GM23248 (cell line): ENCODE measurements at places on chromosomes 11 and 22. TPM values are rescaled to one million over a fixed set of nuclear protein-coding genes. Genes with fewer than 3 reads are reported as not detected.

The CBLIF gene
- not detected in 2 replicates for total RNA-seq

The MIOX gene
- total RNA-seq: not detected in 2 replicates

The NCAM1 gene
- 1.8 and 3.8 TPM in 2 replicates for total RNA-seq

The GAL3ST3 gene
- not detected in 2 replicates for total RNA-seq

GRCh38 chr11:1293619-1294015 lies 15.8 kb downstream of the TOLLIP start:
- peaks cover 1% of the 10 kb centered on the region; the same call in 1 of the 2 replicates for H3K4me1 ChIP-seq
- no peaks in the 10 kb centered on the region for H3K36me3 ChIP-seq
- no peaks in the 10 kb centered on the region for H3K27me3 ChIP-seq
- H3K4me3 ChIP-seq: no peak overlapping the region
- DNase-seq: peak; percentile 14

DNA sequence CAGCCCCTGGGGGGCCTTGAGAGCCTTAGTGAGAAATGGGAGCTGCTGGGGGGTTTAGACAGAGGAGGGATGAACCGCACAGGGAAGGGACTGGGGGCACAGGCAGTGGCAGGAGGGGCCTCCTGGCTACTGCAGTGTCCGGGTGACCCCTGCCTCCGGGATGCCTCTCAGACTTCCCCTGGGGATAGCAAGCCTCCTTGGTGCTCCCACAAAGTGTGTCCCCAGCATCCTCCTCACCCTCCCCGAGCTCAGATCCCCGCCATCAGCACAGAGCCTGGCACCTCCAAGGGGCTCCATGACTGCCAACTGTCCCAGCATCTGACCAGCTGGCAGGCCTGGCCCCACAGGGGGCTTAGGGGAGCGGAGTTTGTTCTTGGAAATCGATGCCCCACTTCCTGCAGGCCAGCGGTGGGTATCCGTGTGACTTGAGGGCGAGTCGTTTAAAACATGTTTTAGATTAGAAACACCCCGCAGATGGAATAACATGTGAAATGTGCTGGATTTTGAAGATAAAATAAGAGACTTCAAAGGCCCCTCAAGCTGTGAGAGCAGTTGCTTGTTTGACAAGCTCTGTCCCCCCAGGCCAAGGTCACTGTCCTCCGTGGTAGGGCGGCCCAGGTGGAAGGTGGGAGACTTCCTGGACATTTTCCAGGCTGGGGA lies 13.5 kb upstream of the FLRT1 start:
- no peak for DNase-seq
- no peaks in the 10 kb centered on the region for H3K27me3 ChIP-seq
- H3K4me1 ChIP-seq: no peaks in the 10 kb centered on the region
- H3K36me3 ChIP-seq: no peaks in the 10 kb centered on the region

- no peak for DNase-seq
- H3K4me3 ChIP-seq: no peak overlapping the region
- no peaks in the 10 kb centered on the region for H3K4me1 ChIP-seq
- H3K27me3 ChIP-seq: no peaks in the 10 kb centered on the region
- no peaks in the 10 kb centered on the region; the same call in 1 of the 2 replicates for H3K36me3 ChIP-seq
Measured at GRCh38 chr22:41575533-41575932, 14.1 kb downstream of the PMM1 start.

DNA sequence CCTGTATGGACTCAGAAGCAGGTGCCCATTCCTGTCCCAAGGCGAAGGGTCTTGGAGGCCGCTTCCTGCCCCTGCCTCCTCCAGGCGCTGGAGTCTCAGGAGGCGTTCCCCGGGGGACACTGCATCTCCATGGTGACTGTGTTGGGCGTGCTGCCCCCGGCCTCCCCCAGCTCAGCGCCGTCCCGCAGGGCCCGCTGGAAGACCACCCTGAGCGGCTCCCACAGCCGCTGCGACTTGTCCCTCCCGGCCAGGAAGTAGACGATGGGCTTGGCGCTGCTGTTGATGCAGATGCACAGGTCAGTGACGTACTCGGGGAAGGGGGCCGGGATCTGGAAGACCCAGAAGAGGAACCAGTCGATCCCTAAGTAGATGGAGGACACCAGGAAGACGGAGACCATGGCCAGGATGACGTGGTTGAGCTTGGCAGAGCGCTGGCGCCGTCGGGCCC lies 7.8 kb downstream of the MRGPRF start:
- no peaks in the 10 kb centered on the region for H3K27me3 ChIP-seq
- no peak overlapping the region for H3K4me3 ChIP-seq
- no peak for DNase-seq
- peaks cover 35% of the 10 kb centered on the region for H3K4me1 ChIP-seq

DNA sequence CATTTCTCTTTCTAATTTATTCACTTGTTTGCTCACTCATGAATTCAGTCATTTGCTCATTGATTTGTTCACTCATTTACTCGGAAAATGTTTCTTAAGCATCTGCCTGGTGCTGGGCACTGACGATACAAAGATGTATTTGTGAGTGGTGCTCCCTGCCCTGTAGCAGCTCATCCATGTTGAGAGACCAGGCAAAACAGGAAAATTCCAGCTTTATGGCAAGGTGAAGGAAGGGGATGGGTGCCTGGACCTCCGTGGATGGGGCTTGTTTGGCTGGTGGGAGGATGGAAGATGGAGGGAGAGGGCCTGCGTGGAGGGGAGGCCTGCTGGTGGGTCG lies 53.1 kb downstream of the TBC1D22A start:
- H3K36me3 ChIP-seq: no peaks in the 10 kb centered on the region
- DNase-seq: no peak
- H3K27ac ChIP-seq: no peak overlapping the region; the same call in 1 of the 2 replicates
- H3K4me1 ChIP-seq: peaks cover 27% of the 10 kb centered on the region
- H3K27me3 ChIP-seq: no peaks in the 10 kb centered on the region
- no peak overlapping the region for H3K4me3 ChIP-seq

- H3K27me3 ChIP-seq: no peaks in the 10 kb centered on the region
- H3K36me3 ChIP-seq: no peaks in the 10 kb centered on the region
- DNase-seq: peak; percentile 2
- H3K4me3 ChIP-seq: peak overlapping the region; percentile 23; the same call in 1 of the 2 replicates
- no peaks in the 10 kb centered on the region for H3K4me1 ChIP-seq
Measured at GRCh38 chr11:104583857-104584256, 314.4 kb downstream of the CASP12 start.

- H3K4me3 ChIP-seq: no peak overlapping the region
- H3K27me3 ChIP-seq: peaks cover 22% of the 10 kb centered on the region
- no peaks in the 10 kb centered on the region for H3K36me3 ChIP-seq
- H3K27ac ChIP-seq: no peak overlapping the region
- DNase-seq: peak; percentile 32
Measured at GRCh38 chr22:38925571-38926041, 31.8 kb upstream of the APOBEC3A start.

DNA sequence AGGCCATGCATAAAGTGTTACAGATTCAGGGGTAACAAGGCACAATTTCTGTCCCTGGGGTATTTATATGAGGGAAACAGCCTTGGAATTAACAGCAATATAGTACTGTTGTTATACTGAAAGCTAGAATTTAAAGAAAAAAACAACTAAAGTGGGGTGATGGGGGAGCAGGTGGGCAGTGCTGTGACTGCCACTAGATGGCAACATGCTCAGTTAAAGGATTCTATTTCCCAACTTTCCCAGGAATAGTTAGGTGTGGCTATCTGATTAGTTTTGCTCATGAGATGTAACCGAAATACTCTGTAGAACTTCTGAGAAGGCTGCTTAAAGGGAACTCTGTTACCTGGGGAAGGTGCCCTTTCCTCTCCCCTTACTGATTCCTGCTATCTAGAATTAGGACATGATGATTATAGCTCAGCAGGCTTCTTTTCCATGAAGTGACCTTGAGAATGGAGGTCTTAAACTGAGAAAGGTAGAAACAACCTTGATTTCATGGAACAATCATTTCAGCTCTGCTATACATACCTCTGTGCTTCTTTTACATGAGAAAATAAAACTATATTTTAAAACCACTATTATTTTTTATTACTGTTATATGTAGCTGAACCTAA lies 102.6 kb downstream of the RELT start:
- H3K4me3 ChIP-seq: no peak overlapping the region
- DNase-seq: peak; percentile 71
- H3K27ac ChIP-seq: no peak overlapping the region

DNA sequence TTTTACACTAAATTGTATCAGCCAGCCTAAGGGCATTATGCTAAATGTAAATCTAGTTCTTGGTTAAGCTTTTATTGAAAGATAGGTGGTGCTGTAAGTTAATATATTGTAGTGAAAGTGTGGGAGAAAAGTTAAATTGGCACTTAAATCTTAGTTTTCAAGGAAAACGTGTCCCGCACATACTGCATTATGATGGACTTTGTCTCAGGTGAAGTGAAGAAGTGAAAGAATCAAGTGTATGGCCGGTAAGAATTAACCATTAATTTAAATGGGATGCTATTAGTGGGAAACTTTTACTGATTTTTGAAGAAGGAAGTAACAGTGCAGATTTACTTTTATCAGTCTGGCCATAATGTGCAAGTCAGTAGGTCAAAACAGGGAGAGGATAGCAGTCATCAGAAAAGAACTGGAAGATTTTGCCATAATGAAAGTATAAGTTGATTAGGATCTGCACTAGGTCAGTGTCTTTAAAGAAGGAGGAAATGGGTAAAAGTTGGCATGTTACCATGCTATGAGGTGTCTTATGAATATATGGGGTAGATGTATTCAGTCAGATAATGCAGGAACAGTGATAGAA lies 81.6 kb downstream of the PDHX start:
- H3K27ac ChIP-seq: peak overlapping the region; percentile 21
- peak; percentile 70 for DNase-seq
- H3K36me3 ChIP-seq: 0 out of 2 replicates have a peak, but pooled peaks cover 8% of the 10 kb centered on the region
- peak overlapping the region; percentile 12 for H3K4me3 ChIP-seq
- H3K27me3 ChIP-seq: no peaks in the 10 kb centered on the region

DNA sequence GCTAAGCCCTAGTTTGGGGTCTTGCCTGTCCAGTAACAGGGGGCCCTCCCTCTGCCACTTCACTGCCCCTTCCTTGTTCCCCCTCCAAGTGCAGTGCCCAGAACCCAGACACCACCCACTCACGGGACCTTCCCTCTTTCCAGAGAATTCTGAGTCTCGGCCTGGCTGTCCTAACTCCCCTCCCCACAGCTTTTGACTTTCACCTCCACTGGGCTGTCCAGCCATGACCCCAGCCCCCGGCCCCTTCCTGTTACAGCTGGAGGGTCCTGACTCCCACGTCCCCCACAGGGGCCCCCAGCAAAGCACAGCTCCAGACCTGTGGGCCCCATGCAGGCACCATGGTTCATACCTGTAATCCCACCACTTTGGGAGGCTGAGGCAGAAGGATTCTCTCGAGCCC lies 71.5 kb downstream of the BRD1 start:
- no peak for DNase-seq
- H3K36me3 ChIP-seq: no peaks in the 10 kb centered on the region
- H3K27me3 ChIP-seq: peaks cover 12% of the 10 kb centered on the region

GRCh38 chr11:122430490-122430889 lies 225.0 kb upstream of the UBASH3B start:
- H3K4me1 ChIP-seq: no peaks in the 10 kb centered on the region
- no peak for DNase-seq
- no peak overlapping the region for H3K27ac ChIP-seq
- no peak overlapping the region for H3K4me3 ChIP-seq
- no peaks in the 10 kb centered on the region for H3K27me3 ChIP-seq

DNA sequence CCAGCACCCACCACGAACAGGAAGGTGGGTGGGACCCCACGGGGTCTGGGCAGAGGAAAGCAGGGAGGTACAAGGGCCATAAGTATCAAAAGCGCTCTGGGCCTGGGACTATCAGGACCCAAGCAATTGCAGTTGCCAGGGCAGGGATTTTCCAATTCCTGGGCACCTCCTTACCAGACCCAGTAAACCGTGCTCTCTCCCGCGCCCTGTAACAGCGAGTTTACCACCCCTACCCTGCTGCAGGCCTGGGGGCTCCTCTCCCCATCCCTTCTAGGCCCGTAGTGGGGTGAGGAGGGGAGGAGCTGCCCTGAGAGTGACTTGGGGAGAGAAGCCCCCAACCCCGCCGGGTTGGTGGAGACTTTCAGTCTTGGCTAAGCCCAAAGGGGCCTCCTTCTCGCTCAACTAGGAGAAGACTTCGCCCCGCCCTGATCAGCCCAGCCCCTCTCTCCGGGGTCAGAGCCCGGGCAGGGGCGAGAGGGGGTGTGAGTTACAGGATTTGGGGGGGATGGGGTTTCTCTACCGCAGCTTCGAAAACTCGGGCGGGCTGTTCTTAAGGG lies 5.4 kb downstream of the PAX6 start:
- H3K4me3 ChIP-seq: no peak overlapping the region
- H3K27me3 ChIP-seq: peaks cover 94% of the 10 kb centered on the region
- H3K27ac ChIP-seq: no peak overlapping the region
- no peak for DNase-seq
- H3K36me3 ChIP-seq: no peaks in the 10 kb centered on the region
- no peaks in the 10 kb centered on the region; the same call in 1 of the 2 replicates for H3K4me1 ChIP-seq

- peak overlapping the region; percentile 11; the same call in 1 of the 2 replicates for H3K4me3 ChIP-seq
- H3K36me3 ChIP-seq: no peaks in the 10 kb centered on the region
- H3K4me1 ChIP-seq: peaks cover 65% of the 10 kb centered on the region
- H3K27ac ChIP-seq: peak overlapping the region; percentile 99
- H3K27me3 ChIP-seq: no peaks in the 10 kb centered on the region
- DNase-seq: peak; percentile 92
Measured at GRCh38 chr11:64865286-64866172, 12.9 kb downstream of the EHD1 start.

- no peaks in the 10 kb centered on the region for H3K27me3 ChIP-seq
- no peak overlapping the region for H3K4me3 ChIP-seq
- no peaks in the 10 kb centered on the region for H3K36me3 ChIP-seq
- H3K4me1 ChIP-seq: no peaks in the 10 kb centered on the region
- no peak for DNase-seq
Measured at GRCh38 chr11:44944181-44944852, 6.4 kb downstream of the TP53I11 start.

DNA sequence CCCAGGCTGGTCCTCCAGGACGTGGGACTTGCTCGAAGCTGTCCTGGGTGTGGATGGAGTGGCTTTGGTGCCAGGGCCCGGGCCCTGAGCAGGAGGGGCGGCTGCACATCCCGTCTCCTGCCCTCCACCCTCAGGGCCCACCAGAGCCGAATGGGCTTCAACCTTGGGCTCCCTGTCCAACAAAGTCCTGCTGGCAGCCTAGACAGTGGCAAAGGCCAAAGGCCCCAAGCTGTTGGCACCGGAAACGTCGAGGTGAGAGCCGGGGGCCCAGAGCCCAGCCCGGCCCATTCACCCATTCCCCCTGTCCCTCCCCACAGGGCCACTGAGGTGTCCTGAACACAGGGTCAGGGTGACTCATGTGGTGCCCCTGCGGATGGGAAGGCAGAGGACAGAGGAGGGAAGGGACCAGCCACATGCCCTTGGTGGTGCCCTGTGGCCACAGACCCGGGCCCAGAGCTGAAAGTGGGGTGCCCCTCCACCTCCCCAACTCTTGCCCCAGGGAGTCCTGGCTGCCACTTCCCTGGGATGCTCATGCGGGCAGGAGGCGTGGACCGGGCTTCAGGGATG lies 9.1 kb downstream of the TSPAN32 start:
- H3K27ac ChIP-seq: no peak overlapping the region
- no peak for DNase-seq
- H3K36me3 ChIP-seq: no peaks in the 10 kb centered on the region
- H3K4me1 ChIP-seq: peaks cover 25% of the 10 kb centered on the region

DNA sequence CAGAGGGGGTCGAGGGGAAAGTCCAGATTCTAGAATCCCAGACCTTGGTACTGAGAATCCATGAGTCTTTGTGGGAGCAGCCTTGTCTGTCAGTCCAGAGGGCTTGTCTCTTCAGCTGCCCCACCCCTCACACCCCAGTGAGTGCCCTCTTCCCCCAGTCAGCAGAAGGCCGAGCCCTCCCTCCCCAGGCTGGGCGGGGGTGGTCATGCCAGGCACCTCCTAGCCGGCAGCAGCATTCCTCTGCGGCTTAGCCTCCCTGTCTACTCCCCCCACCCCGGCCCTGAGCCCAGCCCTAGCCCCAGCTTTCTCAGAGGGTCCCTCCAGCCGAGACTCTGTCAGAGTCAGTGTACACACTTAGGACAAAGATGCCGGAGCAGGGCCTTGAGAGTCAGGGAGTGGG lies 4.6 kb downstream of the SOX10 start:
- DNase-seq: no peak
- no peaks in the 10 kb centered on the region for H3K36me3 ChIP-seq
- H3K27me3 ChIP-seq: no peaks in the 10 kb centered on the region
- H3K4me3 ChIP-seq: no peak overlapping the region
- no peak overlapping the region for H3K27ac ChIP-seq
